Thoracic aorta (tissue), 2 donors: ENCODE measurements at places on chromosomes 11 and 22. TPM values are rescaled to one million over a fixed set of nuclear protein-coding genes. Genes with fewer than 3 reads are reported as not detected.

The MUC5AC gene
- total RNA-seq = not detected

The NOX4 gene
- 293 TPM for total RNA-seq

The GRM5 gene
- 1.4 TPM for total RNA-seq

The DSCAML1 gene
- 0.41 TPM for total RNA-seq

The FADD gene
- 19.5 TPM for total RNA-seq

The GAL gene
- not detected for total RNA-seq

The OR51E2 gene
- not detected for total RNA-seq

The MFRP gene
- 0.27 TPM for total RNA-seq

The CALCB gene
- total RNA-seq = not detected

The MS4A7 gene
- total RNA-seq = 41.8 TPM

The NELL1 gene
- 0.78 TPM for total RNA-seq

The ARHGAP8 gene
- total RNA-seq = 4.0 TPM

The RIMBP3C gene
- 0.14 TPM for total RNA-seq

The NLRP6 gene
- 5.6 TPM for total RNA-seq

The SYTL2 gene
- 36.0 TPM for total RNA-seq

The IL18 gene
- 12.7 TPM for total RNA-seq

The SIK2 gene
- 15.0 TPM for total RNA-seq

The SYT12 gene
- 16.9 TPM for total RNA-seq

The NEFH gene
- 0.85 TPM for total RNA-seq

The IFITM1 gene
- 220 TPM for total RNA-seq

The MMP27 gene
- total RNA-seq = not detected

The SOX10 gene
- 0.95 TPM for total RNA-seq

The CADM1 gene
- total RNA-seq = 6.1 TPM

The ASCL2 gene
- total RNA-seq = 0.41 TPM

The LDHAL6A gene
- not detected for total RNA-seq

The PLAAT2 gene
- not detected for total RNA-seq

The TSPAN18 gene
- 2.0 TPM for total RNA-seq

The ARHGAP42 gene
- total RNA-seq = 13.8 TPM

The TRIM49 gene
- total RNA-seq = not detected

The MYEOV gene
- 1.3 TPM for total RNA-seq

The C11orf91 gene
- not detected for total RNA-seq

The CREB3L1 gene
- total RNA-seq = 3.0 TPM

The CFAP300 gene
- total RNA-seq = 3.3 TPM

The CTSW gene
- 1.6 TPM for total RNA-seq

The OR52A1 gene
- total RNA-seq = not detected

The B4GALNT4 gene
- 0.78 TPM for total RNA-seq

The GAB4 gene
- total RNA-seq = not detected

The SLC22A6 gene
- not detected for total RNA-seq

The TUB gene
- 6.9 TPM for total RNA-seq

The OR56A1 gene
- total RNA-seq = not detected

The RAG2 gene
- total RNA-seq = not detected

The FREY1 gene
- 9.0 TPM for total RNA-seq

The SHISAL1 gene
- total RNA-seq = 3.4 TPM

The FOLR3 gene
- total RNA-seq = not detected

The TRIM6 gene
- 3.0 TPM for total RNA-seq

The MMP8 gene
- not detected for total RNA-seq

The APOA5 gene
- total RNA-seq = not detected

The PLA2G3 gene
- total RNA-seq = not detected

The TRIM51 gene
- total RNA-seq = not detected

The GNG3 gene
- not detected for total RNA-seq

The LIF gene
- 11.3 TPM for total RNA-seq

The DKK3 gene
- total RNA-seq = 847 TPM

The ENTHD1 gene
- total RNA-seq = not detected

The C11orf71 gene
- total RNA-seq = 4.1 TPM

The OR51B6 gene
- total RNA-seq = not detected
